NCI-H510A treated with DMSO at 0.1 percent for 48 hours (cell line): ENCODE measurements at places on chromosomes 1 and 21.
A peak's percentile ranks its signal among the peaks of the same experiment; 100 is the strongest.

GRCh38 chr1:36179220-36179600 is 23.2 kb downstream of the MAP7D1 start:
- no peak for DNase-seq

DNA sequence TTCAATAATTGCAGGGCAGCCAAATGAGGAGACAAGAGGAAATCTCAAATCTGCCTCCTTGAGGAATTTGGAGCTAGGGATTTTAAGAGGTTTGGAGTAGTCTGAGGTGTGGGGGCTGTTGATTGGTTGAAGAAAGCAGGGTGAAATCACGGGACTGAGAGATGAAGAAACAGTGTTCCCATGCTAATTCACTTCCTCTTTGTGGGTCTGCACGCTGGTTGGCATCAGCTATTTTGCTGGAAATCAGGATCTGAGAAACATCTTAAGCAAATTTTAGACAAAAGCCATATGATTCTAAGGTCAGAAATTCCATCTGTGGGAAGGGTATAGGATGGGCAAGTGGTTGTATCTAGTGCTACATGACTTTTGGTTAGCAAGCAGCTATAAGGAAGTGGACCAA is 107.1 kb upstream of the PAXBP1 start:
- DNase-seq: no peak

GRCh38 chr1:234628089-234628488 is 18.1 kb upstream of the IRF2BP2 start:
- DNase-seq: no peak

DNA sequence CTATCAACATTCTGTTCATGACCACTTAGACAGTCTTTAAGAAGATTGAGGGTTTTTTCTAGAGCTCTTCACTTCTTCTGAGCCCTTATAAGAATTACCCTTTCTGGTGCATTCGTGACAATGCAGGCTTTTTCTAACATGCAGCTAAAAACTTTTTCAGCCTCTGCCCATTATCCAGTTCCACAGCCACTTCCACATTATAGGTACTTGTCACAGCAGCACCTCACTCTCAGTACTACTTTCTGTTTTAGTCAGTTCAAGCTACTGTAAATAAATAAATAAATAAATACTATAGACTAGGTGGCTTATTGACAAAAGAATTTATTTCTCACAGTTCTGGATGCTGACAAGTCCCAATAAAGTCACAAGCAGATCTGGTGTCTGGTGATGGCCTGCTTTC is 284.4 kb upstream of the PKN2 start:
- DNase-seq: no peak

- DNase-seq: no peak
Measured at GRCh38 chr1:89538361-89538760, 13.7 kb downstream of the LRRC8B start.

DNA sequence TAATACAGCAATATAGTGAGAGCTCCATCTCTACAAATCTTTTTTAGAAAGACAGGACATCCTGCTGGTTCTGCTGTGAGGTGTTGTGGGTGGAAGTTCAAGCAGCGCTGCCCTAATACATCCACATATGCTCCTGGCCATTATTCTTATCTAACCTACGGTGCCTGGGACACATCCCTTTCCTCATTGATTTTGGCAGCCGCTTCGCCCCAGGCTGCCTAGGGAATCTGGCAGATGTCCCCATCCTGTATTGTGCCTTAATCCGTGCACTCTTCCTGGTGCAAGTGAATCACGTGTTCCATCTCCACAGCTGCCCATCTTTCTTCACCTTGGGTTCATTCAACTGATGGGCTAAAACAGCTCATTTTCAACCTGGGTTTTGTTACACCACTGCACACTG is 3.1 kb upstream of the UBE2G2 start:
- no peak for DNase-seq

DNA sequence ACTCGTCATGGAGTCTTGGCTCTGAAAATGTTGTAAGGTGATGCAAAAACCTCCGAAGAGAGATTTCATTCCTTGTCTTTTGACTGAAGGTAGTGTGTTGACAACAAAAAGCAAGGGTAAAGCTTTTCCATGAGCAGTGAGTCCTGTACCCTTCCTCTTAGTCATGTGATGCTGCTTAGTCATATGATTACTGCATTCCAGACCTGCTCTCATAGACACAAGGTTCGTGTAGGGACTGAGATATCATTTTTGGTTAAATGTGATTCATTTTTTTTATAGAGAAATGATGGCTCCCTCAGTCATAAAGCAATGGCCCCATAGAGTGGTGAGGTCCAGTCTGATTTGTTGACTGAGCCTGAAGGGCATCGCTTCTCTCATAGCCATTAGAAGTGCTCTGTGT is 9.2 kb downstream of the KCNJ6 start:
- no peak for DNase-seq

DNA sequence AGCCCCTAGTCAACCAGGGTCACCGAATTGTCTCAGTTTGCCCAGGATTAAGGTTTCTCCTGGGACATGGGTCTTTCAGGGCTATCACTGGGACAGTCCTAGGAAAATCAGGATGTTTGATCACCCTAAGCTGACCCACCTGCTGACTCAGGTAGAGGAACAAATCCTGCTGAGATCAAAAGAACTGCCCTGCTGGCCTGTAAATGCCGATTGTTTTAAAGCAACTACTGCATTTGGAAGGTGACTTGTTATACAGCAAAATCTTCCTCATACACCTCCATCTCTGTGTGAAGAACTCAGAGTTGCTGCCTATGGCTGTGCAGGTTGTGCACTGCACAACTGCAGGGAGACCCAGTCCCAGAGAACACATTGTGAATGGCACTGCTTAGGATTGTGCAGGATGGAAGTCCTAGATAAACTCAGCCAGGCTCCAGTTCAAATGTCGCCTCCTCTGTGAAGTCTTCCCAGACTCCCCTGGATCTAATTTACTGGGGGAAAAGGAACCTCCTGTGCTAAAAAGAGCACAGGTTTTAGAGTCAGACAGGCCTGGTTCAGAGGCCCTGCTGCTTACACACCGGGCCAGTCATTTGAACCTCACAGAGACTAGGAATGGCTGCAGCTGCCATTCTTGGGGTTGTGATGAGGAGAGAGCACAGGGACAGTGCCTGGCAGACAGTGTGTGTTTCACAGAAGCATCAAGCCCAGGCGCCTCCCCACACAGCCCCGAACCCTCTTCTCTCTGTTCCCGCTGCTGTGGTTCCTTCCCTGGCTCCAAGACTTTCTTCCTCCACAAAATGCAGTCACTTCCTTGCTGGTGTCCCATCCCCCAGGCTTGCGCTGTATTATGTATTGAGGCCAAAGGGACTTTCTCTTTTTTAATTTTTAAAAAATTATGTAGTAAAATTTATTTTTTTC is 23.2 kb upstream of the LRP8 start:
- no peak for DNase-seq

DNA sequence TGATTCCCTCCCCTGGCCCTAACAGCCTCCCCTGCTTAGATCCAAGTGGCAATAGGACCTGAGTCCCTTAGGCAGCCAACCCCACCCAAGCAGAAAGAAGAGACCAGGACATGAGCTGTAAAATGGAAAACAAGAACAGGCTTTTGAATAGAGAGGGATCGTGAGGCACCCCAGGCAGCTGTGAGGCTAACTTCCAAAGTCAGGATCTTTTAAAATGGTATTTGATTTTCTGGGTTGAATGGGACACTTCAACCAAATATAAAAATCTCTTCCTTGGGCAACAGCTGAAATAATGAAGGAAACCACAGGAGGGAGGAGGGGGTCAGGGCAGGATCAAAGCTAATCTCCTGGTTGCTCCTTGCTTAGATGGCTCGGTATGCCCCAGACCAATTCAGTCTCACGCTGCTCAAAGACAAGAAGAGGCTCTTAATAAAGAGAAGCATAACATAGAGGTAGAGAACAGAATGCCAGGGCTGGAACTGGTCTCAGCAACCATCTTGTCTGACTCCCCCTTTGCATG is 28.6 kb upstream of the AVPR1B start:
- DNase-seq: no peak

DNA sequence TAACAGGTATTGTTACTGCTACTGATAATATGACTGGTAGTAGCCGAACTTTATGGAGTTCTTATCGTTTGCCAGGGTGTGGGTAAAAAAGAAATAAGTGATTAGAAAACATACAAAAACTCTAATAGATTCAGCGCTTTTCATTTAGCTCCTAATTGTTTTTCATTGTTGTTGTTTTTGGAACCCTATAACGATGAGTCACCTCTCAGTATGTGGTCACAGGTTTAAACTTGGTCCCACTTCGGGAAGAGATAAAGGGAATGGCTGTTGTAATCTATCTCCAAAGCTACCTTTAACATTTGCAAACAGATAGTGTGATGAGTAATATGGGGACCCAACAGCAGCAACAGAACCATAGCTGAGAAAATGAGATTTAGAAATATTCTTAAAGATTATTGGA is 62.7 kb upstream of the BCL10 start:
- DNase-seq: no peak

DNA sequence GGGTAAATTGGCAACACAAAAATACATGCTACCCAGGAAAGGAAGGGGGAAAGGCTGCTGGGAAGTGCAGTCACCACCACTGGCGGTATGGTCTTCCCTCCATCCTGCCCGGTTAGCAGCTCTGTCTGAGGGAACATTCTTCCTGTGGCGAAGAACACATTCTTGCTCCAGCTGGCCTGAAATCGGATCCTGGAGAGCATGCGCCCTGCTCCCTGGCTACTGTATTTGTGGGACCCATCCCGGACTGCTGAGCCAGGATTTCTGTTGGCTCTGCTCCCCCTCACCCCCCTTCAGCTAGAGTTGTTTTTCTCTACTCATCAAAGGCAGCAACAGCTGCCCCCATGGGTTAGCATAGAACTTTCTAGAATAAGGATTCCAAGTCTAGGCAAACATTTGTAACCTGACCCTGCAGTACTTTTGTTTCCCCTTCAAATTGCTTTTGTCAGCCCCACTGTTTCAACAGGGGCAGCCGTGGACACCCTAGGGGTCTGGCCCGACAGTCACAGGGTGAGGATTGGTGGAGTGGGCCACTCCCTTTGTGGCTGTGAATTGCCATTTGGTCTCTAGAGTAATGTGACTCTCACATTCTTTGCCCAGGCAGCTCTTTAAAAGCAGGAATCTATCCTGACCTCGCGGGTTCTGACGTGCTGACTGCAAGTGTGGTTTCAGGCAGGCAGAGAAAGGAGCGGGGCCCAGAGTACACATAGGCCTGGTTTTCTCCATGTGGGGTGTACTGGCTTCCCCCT is 157.7 kb downstream of the TOMM20 start:
- peak; percentile 98 for DNase-seq

DNA sequence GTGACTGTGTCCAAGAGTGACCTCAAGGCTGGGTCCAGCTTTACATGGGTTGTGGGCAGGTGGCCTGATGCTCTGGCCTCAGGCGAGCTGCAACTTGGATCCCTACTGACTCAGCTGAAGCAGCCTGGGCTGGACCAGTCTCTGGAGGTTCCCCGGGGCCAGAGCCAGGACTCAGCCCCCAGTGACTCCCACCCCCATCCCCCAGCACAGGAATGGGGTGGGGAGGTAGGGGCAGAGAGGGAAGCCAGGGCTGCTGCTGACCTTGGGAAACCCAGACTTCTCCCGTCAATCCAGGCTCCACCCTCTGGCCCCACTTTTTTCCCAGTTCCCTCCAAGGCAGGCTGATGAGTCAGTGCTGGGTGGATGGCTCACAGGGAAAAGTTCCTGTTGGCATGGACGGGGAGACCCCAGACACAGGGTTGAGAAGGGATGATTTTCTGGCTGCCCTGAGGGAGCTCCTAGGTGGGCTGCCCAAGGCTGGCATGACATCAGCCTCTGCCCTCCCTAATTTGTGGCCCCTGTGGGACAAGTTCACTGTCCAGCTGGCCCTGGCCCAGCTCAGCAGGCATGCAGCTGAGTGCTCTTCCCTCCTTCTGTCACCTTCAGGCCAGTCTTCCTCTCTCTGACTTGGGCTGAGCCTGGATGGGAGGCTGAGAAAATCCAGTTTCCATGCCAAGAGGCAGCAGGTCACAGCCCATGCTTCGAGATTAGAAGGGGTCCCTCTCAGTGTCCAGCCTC is 2.2 kb downstream of the ZC3H12A start:
- DNase-seq: peak; percentile 73

GRCh38 chr1:205301205-205301821 is 20.2 kb downstream of the NUAK2 start:
- peak; percentile 83 for DNase-seq

DNA sequence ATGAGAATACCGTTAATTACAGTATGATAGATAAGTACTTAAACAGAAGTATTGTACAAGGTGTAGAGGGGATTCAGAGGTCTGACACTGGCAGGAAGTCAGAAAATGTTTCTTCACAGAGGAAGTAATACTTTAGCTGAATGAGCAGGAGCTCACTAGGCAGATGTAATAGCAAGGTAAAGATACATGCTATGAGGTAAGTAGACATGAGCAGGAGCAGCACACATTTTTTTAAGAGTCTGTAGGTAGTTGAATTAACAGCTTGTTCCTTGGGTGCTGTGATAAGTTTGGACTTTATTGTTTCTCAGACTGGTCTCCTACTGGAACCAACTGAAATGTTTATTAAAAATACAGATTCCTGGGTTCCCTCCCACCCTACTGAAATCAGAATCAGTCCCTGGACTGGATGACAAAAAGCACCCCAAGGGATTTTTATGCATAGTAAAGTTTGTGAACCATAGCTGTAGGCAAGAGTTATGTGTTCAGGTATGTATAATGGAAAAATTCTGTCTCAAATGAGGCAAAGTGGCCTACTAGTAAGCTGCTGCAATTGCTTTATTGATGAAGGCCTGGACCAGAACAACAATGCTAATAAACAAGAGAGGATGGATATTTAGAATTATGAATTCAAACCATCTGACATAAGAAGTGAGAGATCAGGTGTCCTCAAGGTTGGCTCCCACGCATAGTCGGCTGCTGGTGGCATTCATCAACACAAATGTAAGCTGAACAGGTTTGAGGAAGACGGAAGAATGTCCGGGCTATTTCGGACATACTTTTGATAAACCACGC is 902 bp downstream of the AP4B1 start:
- DNase-seq: peak; percentile 39

- peak; percentile 59 for DNase-seq
Measured at GRCh38 chr1:22533244-22533895, 29.9 kb upstream of the EPHA8 start.

GRCh38 chr1:92949937-92950817 is 11.1 kb downstream of the DIPK1A start:
- DNase-seq: no peak

DNA sequence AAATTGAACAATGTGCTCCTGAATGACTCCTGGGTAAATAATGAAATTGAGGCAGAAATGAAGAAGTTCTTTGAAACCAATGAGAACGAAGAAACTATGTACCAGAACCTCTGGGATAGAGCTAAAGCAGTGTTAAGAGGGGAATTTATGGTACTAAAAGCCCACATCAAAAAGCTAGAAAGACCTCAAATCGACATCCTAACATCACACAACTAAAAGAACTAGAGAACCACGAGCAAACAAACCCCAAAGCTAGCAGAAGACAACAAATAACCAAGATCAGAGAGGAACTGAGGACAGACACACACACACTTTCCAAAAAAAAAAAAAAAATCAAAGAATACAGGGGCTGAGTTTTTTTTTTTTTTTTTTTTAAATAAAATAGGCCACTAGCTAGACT is 564.2 kb downstream of the SMYD3 start:
- DNase-seq: no peak

- no peak for DNase-seq
Measured at GRCh38 chr1:147223740-147224615, 1.2 kb downstream of the FMO5 start.

- peak; percentile 69 for DNase-seq
Measured at GRCh38 chr1:37274938-37275631, 199.3 kb upstream of the ZC3H12A start.
